CD4-positive, alpha-beta T cell treated with Interleukin-15 for 4 hours (primary cell): ENCODE measurements at places on chromosomes 4 and X.
A peak's percentile ranks its signal among the peaks of the same experiment; 100 is the strongest.

DNA sequence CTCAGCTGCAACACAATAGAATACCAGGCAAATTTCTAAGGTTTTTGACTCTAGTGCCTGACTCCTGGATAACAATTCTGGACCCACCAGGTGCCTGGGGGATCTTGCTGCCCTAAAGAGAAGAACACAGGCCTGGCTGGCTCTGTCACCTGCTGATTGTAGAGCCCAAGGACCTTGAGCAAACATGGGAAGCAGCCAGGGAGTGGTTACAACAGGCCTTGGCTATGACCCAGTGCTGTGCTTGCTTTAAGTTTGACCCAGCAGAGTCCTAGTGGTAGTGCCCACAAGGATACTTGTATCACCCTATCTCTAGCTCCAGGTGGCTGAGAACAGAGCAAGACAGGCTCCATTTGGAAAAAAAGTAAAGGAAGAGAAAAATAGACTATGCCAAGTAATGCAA lies 176.8 kb upstream of the DCAF12L2 start:
- DNase-seq = no peak

DNA sequence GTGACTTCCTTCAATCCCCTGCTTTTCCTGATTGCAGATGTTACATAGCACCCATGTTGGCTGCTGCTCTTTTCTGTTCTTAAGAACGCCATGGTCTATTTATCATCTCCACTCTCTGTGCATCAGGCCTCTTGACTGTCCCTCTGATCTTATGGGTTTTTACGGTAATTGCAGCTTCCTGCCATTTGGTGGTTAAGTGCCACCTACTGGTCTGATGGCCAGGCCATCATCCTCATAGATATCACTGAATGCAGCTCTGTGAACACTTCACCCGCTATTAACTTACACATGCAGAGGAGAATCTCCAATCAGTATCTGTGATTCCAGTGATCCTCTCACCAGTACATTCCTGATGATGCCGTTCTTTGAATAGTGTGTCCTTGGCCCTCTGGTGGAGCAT lies 382.4 kb downstream of the TRAM1L1 start:
- DNase-seq = no peak

GRCh38 chrX:118603981-118604380 lies 108.4 kb downstream of the DOCK11 start:
- peak; percentile 33 for DNase-seq

DNA sequence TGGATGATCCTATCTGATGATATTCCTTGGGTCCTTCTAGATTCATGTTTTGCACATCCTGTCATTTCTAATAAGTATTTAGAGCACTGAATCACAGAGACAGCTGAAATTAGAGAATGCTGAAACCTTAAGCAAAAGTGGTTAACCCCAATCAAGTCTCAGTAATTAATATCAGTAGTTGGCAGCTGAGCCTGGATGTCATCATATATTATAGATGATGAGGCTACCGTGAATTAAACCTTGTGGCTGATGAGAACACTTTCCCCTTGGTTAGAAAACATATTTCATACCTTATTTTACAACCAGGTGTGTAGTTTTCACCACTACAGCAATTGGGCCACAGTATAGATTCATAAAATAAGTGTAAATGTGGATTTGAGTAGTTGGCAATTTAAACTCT lies 499.0 kb downstream of the PDGFC start:
- no peak for DNase-seq

GRCh38 chr4:18025288-18025687 lies 3.7 kb upstream of the LCORL start:
- DNase-seq = no peak

DNA sequence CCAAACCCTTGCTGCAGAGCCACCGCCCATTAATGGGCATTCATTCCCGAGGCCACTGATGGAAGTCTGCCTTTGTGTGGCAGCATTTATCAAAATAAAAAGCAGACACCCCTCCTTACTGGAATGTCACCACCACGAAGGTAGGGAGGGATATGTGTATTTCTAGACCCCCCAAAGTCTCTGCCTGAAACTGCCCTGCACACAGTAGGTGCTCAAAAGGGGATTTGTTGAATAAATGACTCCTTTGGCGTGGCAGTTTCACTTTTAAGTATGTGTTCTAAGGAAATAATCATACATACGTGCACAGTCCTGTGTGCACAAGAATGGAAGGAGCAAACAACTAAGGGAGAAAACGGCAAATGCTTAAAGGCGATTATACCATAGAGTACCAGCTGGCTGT lies 23.6 kb upstream of the GLOD5 start:
- no peak for DNase-seq

DNA sequence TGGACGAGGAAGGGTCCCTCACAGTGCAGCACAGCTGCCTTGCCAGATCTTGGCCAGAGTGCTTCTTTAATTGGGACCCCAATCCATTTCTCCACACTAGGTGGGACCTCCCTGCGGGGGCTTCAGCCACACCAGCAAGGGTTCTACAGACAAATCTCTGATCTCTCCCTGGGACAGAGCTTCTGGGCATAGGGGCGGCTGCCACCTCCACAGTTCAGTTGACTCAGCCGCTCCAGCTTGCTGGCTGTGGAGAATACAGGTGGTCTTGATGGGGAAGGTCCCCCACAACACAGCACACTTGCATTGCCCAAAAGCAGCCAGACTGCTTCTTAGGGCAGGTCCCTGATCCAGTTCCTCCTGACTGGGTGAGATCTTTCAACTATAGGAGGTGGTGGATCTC lies 199.6 kb downstream of the EDA start:
- DNase-seq = no peak

GRCh38 chr4:147220833-147221232 lies 260.1 kb upstream of the EDNRA start:
- DNase-seq = no peak

DNA sequence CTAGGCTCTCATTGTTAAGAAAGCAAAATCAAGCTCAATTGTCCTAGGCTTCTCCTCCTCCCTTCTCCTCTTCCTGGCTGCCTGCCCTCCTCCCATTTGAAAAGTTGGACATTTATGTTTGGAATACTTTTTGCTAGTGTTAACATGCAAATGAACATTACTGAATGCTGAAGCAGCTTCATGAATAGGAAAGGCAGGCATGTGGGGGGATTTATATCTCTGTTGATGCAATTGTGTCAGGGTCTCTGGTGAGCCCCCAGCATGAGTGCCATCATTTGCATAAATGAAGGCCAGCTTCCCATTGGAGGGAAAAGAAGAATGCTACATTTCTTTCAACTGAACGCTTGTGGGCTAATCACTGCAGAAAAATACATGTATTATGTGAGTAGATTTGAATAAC lies 160.1 kb upstream of the NDST3 start:
- no peak for DNase-seq

GRCh38 chr4:151717314-151717713 lies 43.5 kb downstream of the GATB start:
- DNase-seq = no peak

DNA sequence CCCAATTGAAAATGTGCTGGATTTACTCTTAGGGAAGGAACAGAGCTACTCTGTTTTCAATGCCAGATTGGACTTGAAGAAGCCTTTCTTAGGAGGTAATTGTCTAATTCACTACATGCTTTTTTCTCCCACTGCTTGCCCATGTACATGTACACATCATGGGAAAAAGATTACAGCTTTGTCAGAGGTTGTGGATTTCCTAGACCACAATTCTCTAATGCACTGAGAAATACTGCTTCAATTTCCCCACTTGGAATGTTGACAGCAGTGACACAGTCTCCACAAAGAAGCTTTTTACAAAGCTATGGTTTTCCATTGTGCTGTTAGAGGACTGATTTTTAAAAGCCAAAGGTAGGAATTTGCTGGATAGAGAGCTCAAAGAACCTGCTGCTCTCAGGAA lies 19.5 kb downstream of the ZAR1 start:
- DNase-seq = no peak

GRCh38 chr4:15132739-15133138 lies 130.5 kb downstream of the CPEB2 start:
- DNase-seq = no peak

GRCh38 chr4:103370336-103370735 lies 172.2 kb upstream of the CENPE start:
- DNase-seq = no peak

DNA sequence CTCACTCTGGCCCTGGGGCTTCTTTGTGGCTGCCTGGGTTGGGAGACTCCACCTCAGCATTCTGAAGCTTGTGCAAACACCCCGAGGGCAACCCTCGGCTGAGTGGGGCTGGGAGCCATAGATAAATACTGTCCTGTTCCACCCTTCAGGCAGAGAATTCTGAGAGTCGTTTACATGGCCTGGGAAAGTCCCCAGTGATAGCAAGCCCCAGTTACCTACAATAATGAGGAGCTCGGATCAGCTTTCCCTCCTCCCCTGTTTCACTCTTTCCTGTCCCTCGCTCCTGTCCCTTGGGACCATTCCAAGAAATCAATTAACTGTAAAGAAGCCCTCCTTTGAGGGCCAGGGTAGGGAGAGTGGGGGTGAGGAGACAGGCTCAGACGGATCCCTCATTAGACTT lies 31.6 kb upstream of the DDX3X start:
- DNase-seq = no peak

DNA sequence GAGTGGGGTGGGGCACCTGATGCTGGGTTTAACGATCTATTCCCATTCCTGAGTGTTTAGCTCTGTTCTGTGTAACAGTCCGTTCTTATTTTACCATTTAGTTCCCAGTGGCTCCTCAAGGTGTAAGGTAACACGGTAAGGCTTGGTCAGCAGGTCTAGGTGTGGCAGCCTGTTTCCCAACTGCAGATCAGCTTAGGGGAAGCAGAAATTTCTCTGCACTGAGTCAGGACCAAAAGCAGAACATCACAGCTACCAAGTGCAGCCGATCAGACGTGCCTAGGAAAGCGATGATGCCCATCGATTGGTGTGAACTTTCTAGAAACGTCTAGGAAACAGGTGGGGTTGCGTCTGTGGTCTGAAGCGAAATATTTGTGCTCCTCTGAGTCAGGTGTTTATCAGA lies 240.1 kb downstream of the STIM2 start:
- no peak for DNase-seq

DNA sequence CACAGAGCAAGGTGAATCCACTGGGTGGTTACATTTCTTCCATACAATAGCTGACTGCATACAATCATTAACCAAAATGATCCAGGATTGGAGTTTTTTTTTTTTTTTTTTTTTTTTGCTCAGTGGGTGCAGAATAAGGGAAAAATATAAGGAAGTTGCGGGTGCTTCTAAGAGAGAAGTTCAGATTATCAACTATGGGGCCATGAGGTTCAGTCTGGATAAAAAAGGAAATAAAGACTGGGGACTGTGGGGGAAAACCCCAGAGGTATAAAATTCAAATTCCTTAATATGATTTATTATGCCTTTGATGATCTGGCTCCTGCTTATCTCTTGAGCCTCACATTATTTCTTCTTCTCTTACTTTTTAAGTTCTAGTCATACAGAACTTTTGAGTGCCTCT lies 5.9 kb upstream of the EIF1AX start:
- no peak for DNase-seq

GRCh38 chr4:42716996-42717395 lies 60.1 kb upstream of the ATP8A1 start:
- DNase-seq = no peak

- DNase-seq = no peak
These were observed 51.5 kb upstream of the FAM241A start for GRCh38 chr4:112093636-112094202.

DNA sequence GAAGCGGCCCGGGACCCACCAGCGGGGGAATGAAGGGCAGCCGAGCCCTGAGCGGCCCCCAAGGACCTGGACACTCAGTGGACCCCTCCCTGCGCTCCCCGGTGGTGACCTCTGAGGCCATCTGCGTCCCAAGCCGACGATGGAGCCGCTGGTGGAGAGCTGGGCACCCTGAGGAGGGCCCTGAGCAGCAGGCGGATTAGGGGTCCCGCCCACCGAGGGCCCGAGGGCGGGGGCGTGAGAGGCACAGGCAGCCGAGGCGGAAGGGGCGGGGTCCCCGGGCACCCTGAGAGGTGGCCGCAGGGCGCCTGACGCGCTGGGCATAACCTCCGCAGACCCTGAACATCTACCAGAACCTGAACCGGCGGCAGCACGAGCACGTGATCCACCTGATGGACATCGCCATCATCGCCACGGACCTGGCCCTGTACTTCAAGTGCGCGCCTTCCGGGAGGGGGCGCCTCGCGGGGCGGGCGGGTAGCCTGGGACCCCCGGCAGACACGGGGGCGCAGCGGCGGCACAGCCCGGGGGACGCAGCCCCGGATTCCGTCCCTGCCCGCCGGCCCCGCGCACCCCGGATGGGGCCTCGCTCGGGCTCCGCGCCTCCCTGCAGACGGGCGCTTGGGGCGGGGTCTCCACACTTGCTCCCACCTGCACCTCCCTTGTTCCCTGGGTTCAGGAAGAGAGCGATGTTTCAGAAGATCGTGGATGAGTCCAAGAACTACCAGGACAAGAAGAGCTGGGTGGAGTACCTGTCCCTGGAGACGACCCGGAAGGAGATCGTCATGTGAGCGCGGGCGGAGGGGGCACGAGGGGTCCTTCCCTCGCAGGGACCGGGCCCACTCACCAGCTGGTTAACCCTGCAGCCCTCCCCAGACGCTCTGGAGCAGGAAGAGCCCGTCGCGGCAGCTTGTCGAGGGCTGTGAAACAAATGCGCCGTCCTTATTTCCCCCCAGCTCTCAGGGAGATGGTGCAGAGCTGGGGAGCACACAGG lies 10.3 kb downstream of the ATP5ME start:
- DNase-seq = peak; percentile 73

- no peak for DNase-seq
These were observed 42.1 kb upstream of the MAGEA4 start for GRCh38 chrX:151870602-151871001.

DNA sequence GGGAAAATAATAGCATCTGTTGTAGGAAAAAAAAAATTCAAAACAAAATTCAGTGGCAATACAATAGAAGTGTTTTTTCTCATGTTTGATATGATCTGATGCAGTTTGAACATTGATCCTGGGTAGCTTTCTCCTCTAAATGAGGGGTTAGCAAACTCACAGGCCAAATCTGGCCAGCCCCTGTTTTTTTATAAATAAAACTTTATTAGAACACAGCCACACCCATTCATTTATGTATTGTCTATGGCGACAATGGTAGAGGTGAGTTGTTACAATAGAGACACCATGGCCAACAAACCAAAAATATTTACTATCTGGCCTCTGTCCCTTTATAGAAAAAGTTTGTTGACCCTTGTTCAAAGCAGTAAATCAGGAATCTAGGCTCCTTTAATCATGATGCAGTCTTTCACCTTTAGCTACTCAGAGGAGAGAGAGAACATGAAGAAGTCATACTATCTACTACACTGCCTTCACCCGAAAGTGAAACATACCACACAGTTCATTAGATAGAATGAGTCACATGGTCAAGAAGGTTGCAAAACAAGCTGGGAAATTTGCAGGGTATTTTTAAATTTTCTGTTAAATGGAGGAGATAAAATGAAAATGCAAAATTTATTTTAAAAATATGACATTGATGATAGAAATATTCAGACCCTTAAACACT lies 186.6 kb upstream of the MAOA start:
- no peak for DNase-seq

DNA sequence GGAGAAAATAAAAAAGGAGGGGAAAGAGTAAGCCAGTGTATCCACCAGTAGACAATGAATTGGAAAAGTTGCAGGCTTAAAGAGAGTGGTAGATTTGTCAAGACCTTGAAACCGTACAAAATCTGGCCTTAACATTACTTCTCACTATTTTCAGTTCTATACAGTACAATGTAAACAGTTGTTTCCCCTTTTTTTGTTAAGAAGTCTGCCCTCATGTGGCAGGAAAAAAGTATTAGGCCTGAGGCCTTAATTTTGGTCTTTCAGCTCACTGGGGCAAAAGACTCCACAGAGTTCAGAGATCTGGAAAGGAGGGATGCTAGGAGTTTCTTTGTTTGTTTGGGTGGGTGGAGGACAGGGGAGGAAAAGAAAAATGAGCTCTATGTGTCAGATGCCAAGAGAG lies 92.8 kb upstream of the CCDC160 start:
- DNase-seq = peak; percentile 0
